ENCODE measurements at places on chromosomes 12 and 14. TPM values are rescaled to one million over a fixed set of nuclear protein-coding genes. Genes with fewer than 3 reads are reported as not detected.

PCED1B gene
- 0.27 TPM for total RNA-seq

CACNA1C gene
- 11.0 TPM for total RNA-seq

CHMP4A gene
- total RNA-seq, result 32.4 TPM

KRT74 gene
- not detected for total RNA-seq

RASSF9 gene
- total RNA-seq, result not detected

MMP19 gene
- total RNA-seq, result not detected

TAS2R42 gene
- total RNA-seq, result not detected

KRT71 gene
- not detected for total RNA-seq

AQP6 gene
- total RNA-seq, result 0.37 TPM

RNASE2 gene
- not detected for total RNA-seq

GALNT16 gene
- 124 TPM for total RNA-seq

LRP1-AS gene
- not detected for total RNA-seq

FIGNL2 gene
- total RNA-seq, result 107 TPM

DAO gene
- not detected for total RNA-seq

POLE2 gene
- 2.4 TPM for total RNA-seq

KLRF1 gene
- not detected for total RNA-seq

POTEG gene
- total RNA-seq, result not detected

FOXG1 gene
- not detected for total RNA-seq

LMNTD1 gene
- total RNA-seq, result 1.1 TPM

NGB gene
- 0.22 TPM for total RNA-seq

KLHDC1 gene
- 0.98 TPM for total RNA-seq

SPATA7 gene
- total RNA-seq, result 17.6 TPM

PAX9 gene
- total RNA-seq, result not detected

CYP27B1 gene
- 1.7 TPM for total RNA-seq

SLC8A3 gene
- 9.8 TPM for total RNA-seq

FSCB gene
- total RNA-seq, result not detected

CCDC198 gene
- total RNA-seq, result not detected

PRPH gene
- total RNA-seq, result 2,189 TPM

Measured in glutamatergic neuron (in vitro differentiated cells).